ENCODE measurements at places on chromosomes 11 and 22.
A peak's percentile ranks its signal among the peaks of the same experiment; 100 is the strongest.

DNA sequence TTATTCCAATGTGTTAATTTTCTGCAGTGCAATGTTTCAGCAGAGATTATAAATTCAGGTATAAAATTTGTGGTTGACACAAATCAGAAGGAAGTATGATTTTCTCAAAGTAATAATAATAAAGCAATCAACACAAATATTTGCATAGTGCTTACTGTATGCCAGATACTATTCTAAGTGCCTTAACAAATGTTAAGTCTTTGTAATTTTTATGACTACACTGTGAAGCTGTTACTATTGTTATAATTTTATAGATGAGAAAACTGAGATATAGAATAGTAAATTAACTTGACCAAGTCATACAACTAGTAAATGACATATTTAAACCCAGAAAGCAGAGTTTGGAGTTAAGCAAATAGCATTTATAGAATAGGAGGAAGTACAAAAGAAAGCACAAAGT lies 16.4 kb upstream of the OR6X1 start:
- no peak for DNase-seq

DNA sequence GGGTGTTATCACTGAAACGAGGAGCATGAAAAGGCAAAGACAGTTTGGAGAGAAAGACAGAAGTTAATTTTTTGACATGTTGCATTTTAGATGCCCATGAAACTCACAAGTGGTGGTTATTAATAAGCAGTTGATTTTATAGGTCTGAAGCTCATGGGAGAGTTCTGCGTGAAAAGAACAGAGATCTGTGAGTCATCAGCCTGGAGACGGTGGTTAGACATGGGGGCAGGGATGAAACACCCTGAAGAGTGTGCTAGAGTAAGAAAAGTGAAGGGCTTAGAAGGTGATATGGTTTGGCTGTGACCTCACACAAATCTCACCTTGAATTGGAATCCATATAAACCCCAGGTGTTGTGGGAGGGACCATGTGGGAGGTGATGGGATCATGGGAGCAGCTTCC lies 289.1 kb upstream of the ISX start:
- DNase-seq: no peak

DNA sequence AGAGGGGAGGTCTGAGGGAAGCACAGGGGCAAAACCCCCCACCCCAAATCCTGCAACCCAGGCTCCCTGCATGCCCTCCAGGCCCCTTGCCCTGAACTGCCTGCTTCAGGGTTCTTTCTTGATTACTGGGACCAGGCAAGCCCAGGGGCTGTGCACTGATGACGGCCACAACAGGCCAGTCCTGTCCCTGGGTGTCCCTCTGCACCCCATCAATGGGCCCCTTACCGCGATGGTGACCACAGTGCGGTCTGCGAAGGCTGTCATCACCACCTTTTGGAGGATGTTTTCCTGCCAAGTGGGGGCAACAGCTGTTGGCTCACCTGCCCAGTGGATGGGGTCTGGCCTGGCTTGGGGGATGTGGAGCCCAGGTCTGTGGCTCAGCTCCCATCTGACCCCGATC lies 5.0 kb upstream of the KCNJ11 start:
- DNase-seq: no peak

- DNase-seq: no peak
Observed at GRCh38 chr11:74299015-74299414, 12.4 kb downstream of the P4HA3 start.

GRCh38 chr11:97742717-97743116 lies 1278.0 kb upstream of the CNTN5 start:
- no peak for DNase-seq

DNA sequence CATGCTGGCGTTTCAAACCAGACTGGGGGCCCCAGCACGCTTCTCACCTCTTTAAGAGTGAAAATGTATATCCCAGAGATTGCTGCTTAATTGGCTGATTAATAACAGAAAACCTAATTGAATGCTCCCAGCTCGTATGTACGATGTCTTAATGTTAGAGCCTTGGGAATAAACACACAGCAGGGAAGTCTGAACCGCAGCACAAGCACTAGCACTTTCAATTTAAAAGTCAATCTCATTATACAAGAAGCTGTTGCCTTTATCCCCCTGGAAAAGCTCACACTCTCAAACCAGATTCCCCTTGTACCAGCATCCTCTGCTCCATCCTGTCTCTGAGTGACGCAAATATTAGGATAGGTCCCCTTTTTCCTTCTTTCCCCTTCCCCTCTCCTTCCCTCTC lies 449.1 kb downstream of the MN1 start:
- no peak for DNase-seq

- DNase-seq: no peak
Observed at GRCh38 chr11:30172883-30173311, 57.9 kb upstream of the FSHB start.

DNA sequence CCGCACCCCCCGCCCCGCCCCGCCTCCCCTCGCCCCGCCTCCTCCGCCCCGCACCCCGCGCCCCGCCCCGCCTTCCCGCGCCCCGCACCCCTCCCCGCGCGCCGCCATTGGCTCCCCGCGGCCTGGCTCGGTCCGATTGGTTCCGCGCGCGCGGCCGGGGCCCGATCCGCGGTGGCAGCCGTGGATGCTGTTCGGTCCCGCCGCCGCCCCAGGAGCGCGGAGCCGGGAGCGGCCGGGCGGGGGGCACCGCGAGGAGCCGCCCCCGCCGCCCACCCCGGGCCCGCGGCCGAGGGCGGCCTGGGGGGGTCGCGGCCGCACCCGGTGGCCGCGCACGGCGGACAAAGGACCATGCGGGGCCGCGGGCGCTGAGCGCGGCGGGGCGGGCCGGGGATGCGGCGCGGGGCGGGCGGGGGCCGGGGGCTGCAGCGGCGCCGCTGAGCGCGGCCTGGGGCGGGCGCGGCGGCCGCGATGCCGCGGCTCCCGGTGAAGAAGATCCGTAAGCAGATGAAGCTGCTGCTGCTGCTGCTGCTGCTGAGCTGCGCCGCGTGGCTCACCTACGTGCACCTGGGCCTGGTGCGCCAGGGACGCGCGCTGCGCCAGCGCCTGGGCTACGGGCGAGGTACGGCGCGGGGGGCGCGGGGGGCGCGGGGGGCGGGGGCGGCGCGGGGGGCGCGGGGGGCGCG lies at the start of gene B4GALNT4:
Gene B4GALNT4, plus strand, starts transcription at position 164 of the 683 bp plus-strand sequence. Its CDS starts 305 bp downstream, at position 469.
- DNase-seq: no peak

- DNase-seq: no peak
Observed at GRCh38 chr22:36544107-36544620, 15.2 kb upstream of the EIF3D start.

GRCh38 chr11:12746593-12747097 lies 72.4 kb downstream of the TEAD1 start:
- DNase-seq: no peak

GRCh38 chr11:128906185-128907050 lies 15.3 kb downstream of the KCNJ5 start:
- DNase-seq: no peak

GRCh38 chr22:49951000-49951677 lies 9.4 kb upstream of the PIM3 start:
- no peak for DNase-seq

DNA sequence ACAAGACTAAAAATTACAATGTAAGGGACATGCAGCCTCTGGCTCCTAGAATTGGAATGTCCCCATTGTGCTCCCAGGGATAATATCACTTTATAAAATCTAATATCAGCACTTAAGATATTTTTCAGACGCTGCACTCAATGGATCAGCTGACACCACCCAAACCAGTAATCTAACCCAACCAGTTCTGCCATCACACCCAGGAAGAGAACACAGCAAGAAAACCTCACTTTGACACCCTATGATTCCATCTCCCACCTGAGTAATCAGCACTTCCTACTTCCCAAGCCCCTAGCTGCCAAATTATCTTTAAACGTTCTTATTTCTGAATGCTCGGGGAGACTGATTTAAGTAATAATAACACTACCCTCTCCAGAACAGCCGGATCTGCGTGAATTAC lies 2.6 kb downstream of the CASP4 start:
- DNase-seq: no peak

DNA sequence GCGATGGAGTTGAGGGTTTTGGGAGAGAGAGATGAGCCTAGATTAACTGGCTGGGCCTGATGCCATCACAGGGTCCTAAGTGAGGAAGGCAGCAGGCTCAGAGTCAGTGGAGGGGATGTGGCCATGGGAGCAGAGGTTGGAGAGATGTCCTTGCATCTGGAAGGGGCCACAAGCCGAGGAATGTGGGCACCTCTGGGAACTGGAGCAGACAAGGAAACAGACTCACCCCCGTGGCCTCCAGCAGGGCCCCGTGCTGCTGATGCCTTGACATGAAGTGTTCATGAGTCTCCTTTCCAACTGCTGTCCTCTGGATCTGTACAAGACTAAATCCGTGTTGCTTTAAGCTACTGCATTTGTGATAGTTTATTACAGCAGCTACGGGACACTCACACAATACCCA lies 49.2 kb downstream of the SHISAL1 start:
- DNase-seq: no peak

DNA sequence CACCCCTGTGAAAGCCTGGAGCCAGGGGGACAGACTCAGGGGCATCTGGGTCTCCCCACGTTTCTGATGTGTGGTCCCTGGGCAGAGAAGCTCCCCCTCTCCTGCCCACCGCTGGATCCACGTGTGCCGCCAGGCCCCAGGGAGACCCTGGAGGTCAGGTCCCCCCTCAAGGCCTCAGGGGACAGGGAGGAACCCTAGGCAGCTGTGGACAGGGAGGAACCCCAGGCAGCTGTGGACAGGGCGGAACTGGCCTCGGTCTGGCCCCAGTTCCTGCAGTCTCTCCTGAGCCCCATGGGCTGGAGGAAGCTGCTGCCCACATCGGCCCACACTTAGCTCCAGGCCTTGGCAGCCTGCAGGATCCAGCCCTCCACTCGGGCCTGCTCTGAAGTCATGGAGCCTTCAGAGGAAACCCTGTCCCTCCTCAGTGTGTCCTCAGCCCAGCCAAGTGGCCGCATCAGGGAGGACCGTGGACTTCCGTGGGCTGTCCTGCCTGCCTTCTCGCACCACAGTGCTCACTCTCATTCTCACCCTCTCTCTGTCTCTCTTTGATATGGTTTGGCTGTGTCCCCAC lies 127.7 kb downstream of the BRD1 start:
- DNase-seq: peak; percentile 36

GRCh38 chr22:24319451-24319850 lies 48.8 kb downstream of the SPECC1L start:
- DNase-seq: no peak

DNA sequence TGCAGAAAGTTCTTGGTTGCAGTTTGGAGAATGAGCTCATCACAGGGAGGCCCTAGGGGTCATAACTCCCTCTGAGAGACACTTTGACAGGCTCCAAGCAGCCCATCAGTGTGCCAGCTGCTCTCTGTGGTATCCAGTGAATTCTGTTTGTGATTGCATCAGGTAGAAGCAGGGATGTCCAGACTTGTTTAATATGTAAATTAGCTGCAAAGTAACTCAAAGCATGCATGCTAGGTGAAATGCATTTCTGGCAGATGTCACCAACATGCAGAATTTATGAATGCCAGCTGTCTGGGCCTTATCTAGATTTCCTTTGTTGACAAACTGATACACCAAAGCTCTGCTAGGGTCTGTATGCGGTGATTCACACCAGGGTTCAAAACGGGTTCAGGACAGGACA lies 123.6 kb upstream of the MTNR1B start:
- no peak for DNase-seq

DNA sequence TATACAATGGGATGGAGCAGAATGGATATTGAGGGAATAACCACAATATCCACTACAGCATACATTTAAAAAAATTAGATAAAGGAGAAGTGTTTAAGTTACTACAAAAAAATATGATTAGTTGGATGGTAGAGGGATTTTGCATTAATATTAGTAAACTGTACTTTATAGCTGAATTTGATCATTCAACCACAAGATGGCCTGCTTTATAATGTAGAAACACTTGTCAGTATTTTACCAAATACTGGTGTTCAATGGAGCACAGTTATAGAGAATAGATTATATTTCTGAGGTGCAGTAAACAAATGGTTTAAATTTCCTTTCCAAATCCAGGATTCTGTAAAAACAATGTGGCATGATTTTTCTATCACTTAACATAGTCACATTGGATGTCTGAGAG lies 818.8 kb upstream of the CHORDC1 start:
- no peak for DNase-seq

DNA sequence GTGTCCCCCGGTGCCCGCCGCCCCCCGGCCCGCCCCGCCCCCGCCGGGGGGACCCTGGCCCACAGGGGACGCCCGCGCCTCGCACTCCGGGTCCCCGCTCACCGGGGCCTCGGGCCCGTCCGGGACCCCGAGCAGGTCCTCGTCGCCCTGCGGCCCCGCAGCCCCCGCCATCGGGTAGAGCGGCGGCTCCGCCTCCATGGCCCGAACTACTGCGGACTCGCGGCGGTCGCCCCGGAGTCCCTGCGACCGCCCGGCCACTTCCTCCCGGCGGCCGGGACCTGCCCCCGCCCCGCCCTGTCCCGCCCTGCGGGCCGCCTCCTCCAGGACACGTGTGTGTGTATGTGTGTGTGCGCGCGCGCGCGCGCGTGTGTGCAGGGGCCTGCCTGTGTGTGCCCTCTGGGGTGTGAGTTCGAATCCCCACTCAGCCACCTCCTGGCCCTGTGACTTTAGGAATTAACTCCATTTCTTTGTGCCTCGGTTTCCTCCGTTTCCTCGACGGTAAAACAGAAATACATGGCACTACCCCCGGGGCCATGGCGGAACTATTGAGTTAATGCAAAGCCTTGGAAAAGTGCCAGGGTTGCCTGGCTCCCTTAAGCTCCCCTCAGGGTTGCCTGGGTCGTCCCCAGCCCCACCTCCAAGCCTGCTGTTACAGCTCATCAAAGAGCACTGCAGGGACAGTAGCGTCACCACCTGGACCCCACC lies at the start of gene UNC93B1:
Gene UNC93B1, minus strand, starts transcription at position 252 of the 705 bp plus-strand sequence. Its CDS starts 54 bp downstream, at position 198.
- DNase-seq: peak; percentile 92

GRCh38 chr11:36014898-36015665 lies 71.2 kb downstream of the LDLRAD3 start:
- DNase-seq: no peak

GRCh38 chr22:45169591-45170466 lies 6.1 kb downstream of the NUP50 start:
- peak; percentile 39 for DNase-seq

- DNase-seq: no peak
Observed at GRCh38 chr11:102494216-102494615, 36.3 kb downstream of the MMP7 start.

- DNase-seq: no peak
Observed at GRCh38 chr11:13278609-13279486, 1.3 kb downstream of the BMAL1 start.

GRCh38 chr11:63889344-63889743 lies 27.6 kb downstream of the RCOR2 start:
- no peak for DNase-seq
